ENCODE measurements at places on chromosomes 6 and 20.

DNA sequence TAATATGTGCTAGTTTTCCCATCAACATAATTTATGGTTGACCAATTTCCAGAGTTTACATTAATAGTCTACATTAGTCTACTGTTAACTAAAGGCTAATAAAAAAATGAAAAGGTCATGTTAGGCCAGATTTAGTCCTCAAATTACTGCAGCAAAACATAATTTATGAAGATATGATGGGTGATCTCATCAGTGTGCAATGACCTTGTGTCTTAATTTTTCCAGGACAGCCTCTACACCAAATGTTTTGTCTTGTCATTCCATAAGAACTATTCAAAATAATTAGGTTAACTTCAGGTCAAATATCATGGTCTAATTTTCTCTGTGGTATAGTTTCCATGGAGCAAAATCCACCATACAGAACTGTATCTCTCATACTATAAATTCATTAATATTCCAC lies 234.2 kb downstream of the COL12A1 start:
- no peak for DNase-seq

- DNase-seq, result no peak
Measured at GRCh38 chr6:118485601-118486550, 62.2 kb upstream of the PLN start.

- no peak for DNase-seq
Measured at GRCh38 chr6:84549917-84550316, 214.5 kb downstream of the TBX18 start.

- no peak for DNase-seq
Measured at GRCh38 chr20:9555781-9556180, 41.4 kb downstream of the LAMP5 start.

GRCh38 chr20:51978070-51978501 lies 175.8 kb upstream of the SALL4 start:
- DNase-seq, result no peak

DNA sequence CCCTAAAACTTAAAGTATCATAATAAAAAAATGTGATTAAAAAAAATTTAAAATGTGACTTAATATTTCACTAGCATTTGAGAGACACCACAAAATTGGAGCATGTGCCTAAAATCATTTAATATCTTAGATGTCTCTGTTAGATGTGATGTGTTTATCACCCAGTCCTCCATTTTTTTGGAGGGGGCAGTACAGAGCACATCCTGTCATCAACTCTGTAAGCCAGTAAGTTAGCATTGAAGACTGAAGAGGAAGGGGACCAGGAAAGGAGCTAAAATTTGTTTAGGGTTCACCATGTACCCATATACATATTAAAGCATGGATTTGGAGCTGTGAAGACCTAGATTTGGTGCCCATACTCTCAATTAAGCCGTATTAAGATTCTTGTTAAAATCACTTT lies 30.7 kb upstream of the ADIG start:
- DNase-seq, result no peak

- no peak for DNase-seq
Measured at GRCh38 chr6:27260836-27261375, 13.4 kb downstream of the PRSS16 start.

GRCh38 chr6:6004390-6004995 lies 2.2 kb downstream of the NRN1 start:
- DNase-seq, result no peak

DNA sequence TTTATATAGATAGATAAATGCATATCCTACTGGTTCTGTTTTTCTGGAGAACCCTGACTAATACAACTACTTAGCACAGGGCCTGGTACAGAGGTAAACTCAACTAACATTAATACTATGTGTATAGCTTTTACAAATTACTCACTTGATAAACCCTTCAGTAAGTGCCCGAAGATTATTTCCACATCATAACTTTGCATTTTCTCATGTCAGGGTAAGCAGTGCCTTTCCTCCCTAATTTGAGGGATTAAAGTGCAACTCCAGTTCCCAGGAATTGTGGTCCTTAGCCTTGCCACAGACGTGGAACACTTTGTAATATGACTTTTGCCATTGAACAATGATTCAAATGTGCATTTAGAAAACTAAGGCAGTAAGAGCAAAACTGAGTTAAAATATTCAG lies 147.5 kb upstream of the SMLR1 start:
- no peak for DNase-seq

GRCh38 chr6:25995507-25995906 lies 32.9 kb downstream of the TRIM38 start:
- DNase-seq, result no peak

All from CD4-positive, alpha-beta T cell treated with Interleukin-17A for 4 hours (primary cell).